ENCODE measurements at places on chromosomes 12 and 14.
A peak's percentile ranks its signal among the peaks of the same experiment; 100 is the strongest.

- DNase-seq, result no peak
Measured at GRCh38 chr12:70367258-70368141, 1.4 kb downstream of the KCNMB4 start.

GRCh38 chr12:1918081-1918883 is at the start of gene CACNA2D4:
Gene CACNA2D4, minus strand, starts transcription at chr12:1918652. Its CDS starts 179 bp downstream, at chr12:1918473.
- peak; percentile 60 for DNase-seq

- no peak for DNase-seq
Measured at GRCh38 chr12:28954333-28954732, 194.7 kb upstream of the FAR2 start.

- DNase-seq, result peak; percentile 17
Measured at GRCh38 chr12:20404576-20405346, 36.4 kb downstream of the PDE3A start.

- no peak for DNase-seq
Measured at GRCh38 chr14:104287301-104288009, 149.1 kb downstream of the KIF26A start.

DNA sequence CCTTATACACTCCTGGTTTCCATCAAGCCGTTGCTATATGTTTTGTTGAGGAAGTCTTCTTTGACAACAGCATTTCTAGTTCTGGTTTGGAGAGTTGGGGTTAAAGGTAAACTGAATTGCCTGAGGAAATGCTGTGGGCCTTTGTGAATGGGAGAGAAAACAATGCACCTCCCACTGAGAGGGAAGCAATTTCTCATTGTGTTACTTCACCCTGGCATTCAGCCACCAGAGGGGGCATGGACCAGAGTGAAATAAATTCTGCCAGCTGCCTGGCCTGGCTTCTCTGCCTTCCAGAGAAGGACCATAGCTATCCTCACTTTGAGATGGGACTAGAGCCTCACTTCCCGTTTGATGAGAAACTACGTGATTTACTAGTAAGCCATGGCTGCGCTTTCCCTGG is 475.3 kb downstream of the EGLN3 start:
- peak; percentile 80 for DNase-seq

- peak; percentile 70 for DNase-seq
Measured at GRCh38 chr12:49131894-49132461, 783 bp upstream of the TUBA1B start.

GRCh38 chr12:18101043-18101442 is 11.1 kb upstream of the RERGL start:
- no peak for DNase-seq

All from A673 (cell line).